ENCODE measurements at places on chromosomes 4 and X. TPM values are rescaled to one million over a fixed set of nuclear protein-coding genes. Genes with fewer than 3 reads are reported as not detected.

The RIPPLY1 gene
- not detected for total RNA-seq

The MMAA gene
- total RNA-seq, result 0.98 TPM

The ZIC3 gene
- total RNA-seq, result not detected

The VCX gene
- total RNA-seq, result not detected

The GAGE2A gene
- total RNA-seq, result not detected

The ERCC6L gene
- total RNA-seq, result 11.4 TPM

The OTC gene
- not detected for total RNA-seq

The FGFBP2 gene
- 0.24 TPM for total RNA-seq

The SMIM10L2A gene
- total RNA-seq, result 0.16 TPM

The GAGE13 gene
- not detected for total RNA-seq

The TRO gene
- 0.74 TPM for total RNA-seq

The NPY2R gene
- not detected for total RNA-seq

The ELOVL6 gene
- 13.8 TPM for total RNA-seq

The C1QTNF7 gene
- total RNA-seq, result not detected

The GLRA2 gene
- total RNA-seq, result not detected

All from A549 treated with ZK216348 at 1 μM for 4 hours (cell line).